ENCODE measurements at places on chromosomes 2 and 18. TPM values are rescaled to one million over a fixed set of nuclear protein-coding genes. Genes with fewer than 3 reads are reported as not detected.

DNA sequence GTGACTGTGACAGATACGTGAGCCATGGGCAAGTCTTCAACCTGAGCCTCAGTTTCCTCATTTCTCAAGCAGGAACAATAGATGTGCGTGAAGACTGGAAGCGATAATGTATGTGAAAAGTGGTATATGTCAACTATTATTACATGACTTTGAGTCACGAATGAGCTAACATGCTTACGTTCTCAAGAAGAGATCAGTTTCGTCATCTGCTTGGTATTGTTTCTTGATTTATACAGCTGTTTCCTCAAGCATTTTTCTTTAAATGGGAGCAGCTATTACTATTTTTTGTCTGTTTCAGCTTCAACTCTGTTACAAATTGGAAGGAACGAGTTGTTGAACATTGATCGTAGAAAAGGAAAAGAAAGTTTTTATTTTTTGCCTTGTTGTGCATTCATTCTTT, 48.5 kb upstream of the THOC1 start:
- DNase-seq: no peak

GRCh38 chr2:74002505-74003421, 18.1 kb downstream of the TET3 start:
- DNase-seq: peak; percentile 84

- DNase-seq: no peak
These were observed 86.7 kb downstream of the C18orf54 start for GRCh38 chr18:54444319-54444914.

- DNase-seq: peak; percentile 57
These were observed 4.7 kb upstream of the HPCAL1 start for GRCh38 chr2:10297959-10298531.

- DNase-seq: no peak
These were observed 76.0 kb upstream of the KLHL14 start for GRCh38 chr18:32848826-32849225.

DNA sequence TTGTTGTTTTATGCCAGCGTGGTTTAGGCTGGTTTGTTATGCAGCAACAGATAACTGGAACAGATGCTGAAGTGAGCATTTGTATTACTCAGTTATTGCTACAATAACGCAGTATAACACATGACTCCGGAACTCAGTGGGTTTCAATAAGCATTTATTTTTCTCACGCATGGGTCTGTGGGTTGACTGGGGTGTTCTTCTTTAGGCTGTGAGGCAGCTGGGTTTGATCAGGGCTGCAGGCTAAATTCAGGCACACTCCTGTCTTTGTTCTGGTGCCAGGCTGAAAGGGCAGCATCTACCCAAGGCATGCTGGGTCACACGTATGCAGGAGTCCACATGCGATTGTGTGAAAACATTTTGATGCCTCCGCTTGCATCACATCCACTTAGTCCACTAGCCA, 3.8 kb upstream of the SLC1A4 start:
- no peak for DNase-seq

GRCh38 chr2:162967147-162967546, 128.6 kb upstream of the KCNH7 start:
- DNase-seq: no peak

GRCh38 chr2:175152242-175152641, 15.8 kb downstream of the ATF2 start:
- DNase-seq: no peak

- no peak for DNase-seq
These were observed 336.5 kb upstream of the ST6GAL2 start for GRCh38 chr2:107222466-107222865.

- no peak for DNase-seq
These were observed 140.9 kb downstream of the DTNB start for GRCh38 chr2:25532521-25532920.

DNA sequence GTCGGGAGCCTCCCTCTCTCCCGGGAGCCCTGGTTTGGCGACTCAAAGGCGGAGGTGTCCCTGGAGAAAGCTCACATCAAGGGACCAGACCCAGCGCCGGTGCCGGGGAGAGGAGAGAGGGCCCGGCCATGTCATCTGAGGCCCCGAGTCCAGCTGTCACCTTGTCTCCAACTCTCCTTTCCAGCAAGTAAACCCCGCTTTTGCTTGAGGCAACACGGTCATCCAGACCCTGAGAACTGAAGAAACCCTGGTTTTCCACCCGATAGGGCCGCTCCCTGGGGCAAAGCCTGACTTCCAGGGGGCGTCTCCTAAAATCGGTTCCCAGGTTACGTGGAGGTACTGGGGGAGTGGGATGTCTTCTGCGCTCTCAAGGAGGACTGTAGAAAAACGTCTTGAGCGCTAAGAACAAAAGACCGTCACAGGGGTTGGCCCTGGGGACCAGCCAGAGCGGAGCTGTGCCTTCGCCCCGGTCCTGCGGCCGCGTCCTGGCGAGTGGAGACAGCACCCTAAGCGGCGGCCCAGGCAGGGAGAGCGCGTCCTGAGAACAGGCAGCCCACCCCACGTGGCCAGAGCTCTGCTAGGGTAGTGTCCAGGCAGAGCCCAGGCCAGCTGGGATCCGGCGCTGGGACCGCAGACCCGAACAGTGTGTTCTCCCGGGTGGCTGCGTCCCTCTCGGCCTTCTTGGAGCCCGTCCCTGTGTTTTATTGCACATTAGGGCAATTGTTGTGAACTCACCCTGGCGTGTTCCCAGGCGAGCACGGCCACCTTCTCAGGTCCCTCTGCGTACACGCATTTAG, 55.7 kb downstream of the TMEM18 start:
- DNase-seq: no peak

- no peak for DNase-seq
These were observed 164.0 kb upstream of the ZEB2 start for GRCh38 chr2:144683966-144684365.

DNA sequence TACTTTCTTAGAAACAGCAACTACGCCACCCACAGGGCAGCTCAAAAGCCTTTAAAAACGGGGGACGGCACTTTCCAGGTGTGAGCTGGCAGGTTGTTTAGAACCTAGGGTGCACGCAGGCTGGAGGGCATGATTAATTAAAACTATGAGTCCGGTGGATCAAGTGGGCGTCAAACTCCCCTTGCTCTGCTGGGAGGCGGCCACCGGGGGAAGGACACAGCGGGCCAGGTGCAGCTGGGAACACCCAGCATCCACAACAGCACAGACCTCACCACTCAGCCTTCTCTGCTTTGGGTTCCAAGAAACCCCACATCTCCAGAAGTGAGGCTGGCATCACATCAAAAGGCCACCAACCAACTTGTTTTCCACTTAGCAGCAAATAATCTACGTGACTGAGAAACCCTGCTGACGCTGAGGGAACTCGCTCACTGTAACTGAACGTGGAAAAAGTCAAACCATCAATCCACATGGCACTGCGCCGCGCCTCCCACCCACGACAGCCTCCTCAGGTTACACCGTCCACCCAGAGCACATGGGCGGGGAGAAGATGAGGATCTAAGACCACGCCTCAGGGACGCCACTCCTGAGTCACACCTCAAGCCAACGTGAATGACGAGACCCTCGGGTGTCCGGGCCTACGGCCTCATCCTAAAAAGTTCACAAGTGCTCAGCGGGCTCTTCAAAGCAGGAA, 118.2 kb downstream of the ZNF516 start:
- DNase-seq: no peak

- DNase-seq: no peak
These were observed 28.8 kb downstream of the BCL2 start for GRCh38 chr18:63290821-63291200.

- no peak for DNase-seq
These were observed 106.0 kb downstream of the CMPK2 start for GRCh38 chr2:6759689-6760088.

DNA sequence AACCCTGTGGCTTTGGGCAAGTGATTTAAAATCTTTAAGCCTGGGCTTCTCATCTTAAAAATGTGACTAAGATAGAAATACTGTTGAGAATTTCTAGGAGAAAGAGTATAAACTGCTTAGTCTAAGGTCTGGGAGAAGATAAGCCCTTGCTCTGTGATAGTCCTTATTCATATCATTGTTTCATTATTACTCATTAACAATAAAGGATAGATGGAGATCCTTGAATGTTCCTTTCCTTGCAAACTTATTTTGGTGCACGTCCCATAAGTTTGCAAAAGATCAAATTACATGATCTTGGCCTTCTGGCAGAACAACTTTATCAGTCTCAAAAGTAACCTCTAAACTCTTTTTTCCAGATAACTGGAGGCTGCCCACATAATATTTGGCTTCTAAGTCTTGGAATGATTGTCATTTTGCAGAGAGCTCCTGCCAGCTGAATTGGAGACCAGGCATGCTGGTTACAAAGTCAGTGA, 138.3 kb downstream of the FAM124B start:
- DNase-seq: no peak

DNA sequence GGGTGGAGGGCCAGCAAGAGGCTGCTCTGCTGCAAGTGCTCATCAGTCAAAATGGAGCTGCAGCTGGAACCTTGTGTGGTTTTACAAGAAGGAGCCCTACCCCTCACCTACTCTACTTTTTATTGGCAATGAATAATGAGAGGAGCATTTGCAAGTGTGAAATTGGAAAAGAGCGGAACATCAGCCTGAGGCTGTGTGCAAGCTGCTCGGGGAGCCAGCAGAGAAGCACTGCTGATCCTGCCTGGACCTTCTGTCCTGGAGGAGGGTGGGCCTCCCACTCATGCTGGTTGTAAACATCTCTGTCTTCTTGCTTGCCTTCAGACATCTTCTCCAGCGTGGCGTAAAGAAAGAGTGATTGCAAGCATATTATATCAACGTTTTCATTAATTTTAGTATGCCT, 256.2 kb downstream of the DLGAP1 start:
- DNase-seq: no peak

DNA sequence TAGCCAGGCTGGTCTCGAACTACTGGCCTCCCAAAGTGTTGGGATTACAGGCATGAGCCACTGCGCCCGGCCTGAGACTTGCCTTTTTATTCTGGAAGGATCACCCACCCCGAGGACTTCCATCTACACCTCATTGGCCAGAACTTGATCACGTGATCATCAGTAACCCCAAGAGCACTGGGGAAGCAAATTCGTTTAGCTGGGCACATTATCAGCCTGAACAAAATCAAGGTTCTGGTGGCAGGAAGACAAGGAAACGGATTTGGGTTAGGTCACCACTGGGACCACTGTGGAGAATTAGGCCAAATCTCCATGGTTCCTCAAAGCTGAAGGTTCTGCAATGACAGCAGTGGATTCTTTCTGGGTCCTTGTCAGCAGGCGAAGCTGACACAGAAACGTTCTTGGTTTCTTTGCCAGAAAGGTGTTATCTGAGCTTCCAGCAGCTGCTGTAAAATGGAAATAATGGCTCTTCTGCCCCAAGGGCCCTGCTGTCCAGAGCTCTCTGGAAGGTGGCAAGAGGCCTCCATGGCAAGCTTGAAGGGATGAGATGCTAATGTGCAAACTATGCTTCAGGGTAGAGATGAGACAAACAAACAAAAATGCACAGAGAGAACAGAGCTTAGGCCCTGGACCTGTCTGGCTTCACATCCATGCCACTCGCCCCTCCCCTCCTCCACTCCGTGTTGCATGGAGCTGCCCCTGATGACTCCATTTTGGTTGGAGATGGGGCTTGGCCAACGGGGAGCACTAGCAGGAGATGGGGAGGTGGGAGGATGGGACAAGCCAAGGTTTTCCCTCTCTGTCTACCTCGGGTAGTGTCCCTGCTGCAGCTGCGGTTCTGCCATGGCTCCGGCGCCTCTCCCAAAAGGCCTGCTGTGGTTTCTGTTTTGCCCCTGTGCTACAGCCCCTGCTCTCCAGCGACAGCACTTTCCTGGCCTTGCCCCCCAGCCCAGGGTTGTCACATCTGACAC, 28.4 kb downstream of the TMEM177 start:
- DNase-seq: no peak

DNA sequence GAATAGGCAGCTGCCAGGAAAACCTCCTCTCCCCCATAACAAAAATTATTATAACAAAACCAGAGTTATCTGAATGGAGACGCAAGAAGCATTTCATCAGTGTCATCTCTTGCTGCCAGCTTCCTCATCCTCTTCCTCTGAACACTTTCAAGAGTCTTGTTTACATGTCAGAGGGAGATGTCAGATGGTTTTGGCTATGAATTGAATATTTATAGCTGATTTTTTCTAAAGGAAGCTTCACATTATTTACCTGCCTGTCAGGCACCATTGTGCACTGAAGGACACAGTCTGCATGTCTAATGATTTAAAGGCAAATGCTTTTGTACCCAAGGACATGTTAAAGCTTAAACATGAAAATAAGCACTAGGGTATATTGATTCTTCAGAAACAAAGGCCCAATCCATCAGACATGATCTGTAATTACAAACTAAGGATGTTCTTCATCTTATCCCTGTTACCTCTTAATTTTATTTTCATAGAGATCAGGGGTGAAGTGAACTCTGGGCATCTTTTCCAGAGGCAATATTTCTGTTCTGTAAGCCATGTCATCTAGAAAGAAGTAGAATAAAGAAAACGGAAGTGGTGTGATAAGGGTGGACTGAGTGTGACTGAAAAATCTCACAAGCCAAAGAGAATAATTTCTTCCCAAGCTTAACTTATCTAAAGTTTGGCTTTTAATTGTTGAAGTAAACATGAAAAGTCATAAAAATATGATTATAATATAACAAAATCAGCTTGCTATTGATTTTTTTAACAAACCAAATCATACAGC, 168.7 kb downstream of the ANKRD44 start:
- DNase-seq: no peak

DNA sequence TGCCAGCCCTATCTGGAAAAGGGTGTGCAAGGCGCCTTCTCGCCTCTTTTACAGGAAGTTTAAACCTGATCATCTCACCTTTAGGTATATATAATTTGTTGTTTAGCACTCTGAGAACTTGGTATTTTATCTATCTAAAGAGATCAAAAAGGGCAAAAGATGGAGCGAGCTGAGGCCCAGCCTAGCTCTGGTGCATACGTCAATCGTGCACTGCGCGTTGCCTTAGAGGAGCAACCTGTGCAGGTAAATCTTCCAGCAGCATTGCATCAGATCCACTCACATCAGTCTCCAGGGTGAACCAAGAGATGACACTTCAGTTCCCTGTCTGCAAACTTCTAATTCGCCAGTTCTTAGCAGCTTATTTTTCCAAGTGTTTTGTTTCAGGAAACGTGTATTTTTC, 15.4 kb downstream of the BCL11A start:
- DNase-seq: no peak

- DNase-seq: no peak
These were observed 9.4 kb upstream of the CTLA4 start for GRCh38 chr2:203858176-203858575.

- peak; percentile 86 for DNase-seq
These were observed 142.4 kb downstream of the ZFP36L2 start for GRCh38 chr2:43083710-43084698.

HOXD10 gene
- not detected for total RNA-seq

IL36B gene
- total RNA-seq: not detected

EVX2 gene
- not detected for total RNA-seq

PTPRM gene
- total RNA-seq: 68.3 TPM

LOXHD1 gene
- not detected for total RNA-seq

CKAP2L gene
- 25.1 TPM for total RNA-seq

RIT2 gene
- total RNA-seq: not detected

ST6GAL2 gene
- not detected for total RNA-seq

CDK5R2 gene
- not detected for total RNA-seq

NLRC4 gene
- total RNA-seq: not detected

KCNJ13 gene
- total RNA-seq: not detected

COL4A4 gene
- not detected for total RNA-seq

PID1 gene
- total RNA-seq: 2.1 TPM

LHCGR gene
- total RNA-seq: not detected

Measured in SJSA1 (cell line).